CD8-positive, alpha-beta T cell (primary cell): ENCODE measurements at places on chromosomes 6 and 20.

DNA sequence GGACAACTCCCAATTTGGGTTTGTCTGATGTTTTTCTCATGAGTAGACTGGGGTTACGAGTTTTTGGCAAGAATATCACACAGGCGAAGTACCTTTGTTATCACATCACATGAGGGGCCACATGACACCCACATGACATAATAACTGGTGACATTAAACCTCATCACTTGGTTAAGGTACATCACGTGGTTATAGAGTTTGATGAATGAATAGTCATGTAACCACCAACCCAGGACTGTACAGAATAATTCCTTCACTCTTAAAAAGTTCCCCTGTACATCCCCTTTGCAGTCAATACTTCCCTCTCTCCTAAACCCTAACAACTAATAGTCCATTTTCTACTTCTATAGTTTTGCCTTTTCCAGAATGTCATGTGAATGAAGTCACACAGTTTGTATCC lies 83.4 kb downstream of the REV3L start:
- DNase-seq: no peak

- DNase-seq: no peak
These were observed 156.7 kb downstream of the GRM4 start for GRCh38 chr6:33989016-33989854.

- no peak for DNase-seq
These were observed 331.6 kb upstream of the NT5E start for GRCh38 chr6:85118233-85118632.

GRCh38 chr20:43752051-43752360 lies 25.2 kb upstream of the GTSF1L start:
- no peak for DNase-seq
